ENCODE measurements at places on chromosomes 11 and 22.

GRCh38 chr22:30301995-30302809 lies 12.9 kb upstream of the CASTOR1 start:
- peak; percentile 49 for DNase-seq

- no peak for DNase-seq
These were observed 933 bp upstream of the DLAT start for GRCh38 chr11:112024178-112024772.

DNA sequence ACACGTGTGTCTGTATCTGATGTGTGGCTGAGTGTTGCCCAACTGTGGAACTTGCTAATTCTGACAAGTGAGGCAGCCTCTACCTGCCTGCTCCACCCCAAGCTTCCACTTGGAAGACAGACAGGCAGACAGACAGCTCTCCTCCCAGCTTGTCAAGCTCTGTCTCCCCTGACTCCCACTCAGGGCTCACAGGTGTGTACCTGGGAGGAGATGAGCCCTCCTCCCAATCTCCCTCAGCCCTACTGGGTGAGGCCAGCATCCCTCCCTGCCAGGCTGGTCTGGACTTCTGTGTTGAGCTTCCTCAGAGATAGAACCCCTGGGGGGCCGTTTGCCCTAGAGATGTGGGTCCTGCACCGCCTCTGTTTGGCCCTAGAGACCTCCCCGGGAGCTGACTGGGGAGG lies 1.0 kb upstream of the CHRM1 start:
- no peak for DNase-seq

GRCh38 chr11:1921574-1922141 lies 2.2 kb downstream of the TNNT3 start:
- no peak for DNase-seq

GRCh38 chr11:55942785-55943392 lies 6.7 kb upstream of the OR5I1 start:
- DNase-seq = no peak

GRCh38 chr11:11004069-11004468 lies 146.2 kb upstream of the ZBED5 start:
- DNase-seq = no peak

DNA sequence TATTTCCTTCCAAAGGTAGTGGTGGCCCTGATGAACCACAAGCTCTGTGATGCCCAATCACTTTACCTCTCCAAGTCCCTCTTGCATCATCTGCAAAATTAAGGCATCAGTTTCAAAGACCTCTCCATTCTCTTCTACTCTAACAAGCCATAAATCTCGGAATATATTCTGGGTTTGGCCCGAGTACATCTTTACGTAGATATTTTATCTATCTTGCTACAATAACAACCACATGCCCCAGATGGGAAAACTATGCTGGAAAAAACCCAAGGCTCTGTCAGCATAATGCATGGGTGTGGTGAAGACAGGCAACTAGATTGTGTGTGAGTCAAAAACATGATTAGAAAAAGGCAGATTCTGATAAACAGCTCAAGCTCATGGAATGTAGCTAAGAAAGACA lies 228.2 kb upstream of the BLID start:
- no peak for DNase-seq

- DNase-seq = no peak
These were observed 28.1 kb upstream of the KLHL35 start for GRCh38 chr11:75461151-75461550.

DNA sequence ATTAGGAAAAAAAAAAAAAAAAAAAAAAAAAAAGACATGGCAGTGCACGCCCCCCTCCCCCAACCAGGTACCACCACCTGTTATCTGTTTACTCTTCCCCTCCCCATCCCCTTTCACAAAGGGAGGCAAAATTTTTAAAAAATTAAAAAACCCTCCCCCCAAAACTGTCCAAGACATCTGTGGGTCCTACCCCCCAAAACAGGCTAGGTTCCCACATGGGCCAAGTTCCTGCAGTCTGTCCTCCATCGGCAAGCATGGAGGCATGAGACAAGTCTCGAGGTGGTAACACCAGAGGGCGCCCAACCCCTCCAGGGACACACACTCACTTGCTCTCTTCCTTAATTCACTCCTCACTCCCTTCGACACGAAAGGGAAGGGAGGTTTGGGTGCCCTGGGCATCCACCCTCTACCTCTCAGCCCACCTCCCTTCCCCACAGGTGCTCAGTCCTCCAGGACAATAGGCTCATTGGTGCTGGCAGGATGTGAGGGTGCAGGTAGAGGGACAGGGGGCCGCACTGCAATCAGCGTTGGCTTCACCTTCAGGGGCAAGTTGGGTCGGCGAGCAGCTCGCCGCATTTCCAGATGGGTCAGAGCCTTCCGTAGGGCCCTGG lies 2.2 kb upstream of the TUT1 start:
- DNase-seq = no peak

DNA sequence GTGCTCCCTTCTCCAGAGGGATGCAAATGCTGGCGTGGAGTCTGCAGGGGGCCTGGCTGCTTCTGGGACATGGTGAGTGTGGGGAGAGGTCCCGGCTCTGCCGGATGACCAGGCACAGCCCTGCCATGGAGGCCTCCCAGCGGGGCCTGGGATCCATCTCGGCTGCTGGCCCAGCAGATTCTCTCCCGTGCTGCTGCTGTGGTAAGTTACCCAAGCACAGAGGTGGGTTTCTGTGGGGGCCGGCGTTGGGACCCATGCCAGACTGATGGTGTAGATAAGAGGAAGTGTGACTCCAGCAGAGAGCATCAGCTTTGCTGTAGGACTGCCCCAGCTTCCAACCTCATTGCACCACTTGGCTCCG lies 147.5 kb upstream of the B3GAT1 start:
- DNase-seq = no peak

DNA sequence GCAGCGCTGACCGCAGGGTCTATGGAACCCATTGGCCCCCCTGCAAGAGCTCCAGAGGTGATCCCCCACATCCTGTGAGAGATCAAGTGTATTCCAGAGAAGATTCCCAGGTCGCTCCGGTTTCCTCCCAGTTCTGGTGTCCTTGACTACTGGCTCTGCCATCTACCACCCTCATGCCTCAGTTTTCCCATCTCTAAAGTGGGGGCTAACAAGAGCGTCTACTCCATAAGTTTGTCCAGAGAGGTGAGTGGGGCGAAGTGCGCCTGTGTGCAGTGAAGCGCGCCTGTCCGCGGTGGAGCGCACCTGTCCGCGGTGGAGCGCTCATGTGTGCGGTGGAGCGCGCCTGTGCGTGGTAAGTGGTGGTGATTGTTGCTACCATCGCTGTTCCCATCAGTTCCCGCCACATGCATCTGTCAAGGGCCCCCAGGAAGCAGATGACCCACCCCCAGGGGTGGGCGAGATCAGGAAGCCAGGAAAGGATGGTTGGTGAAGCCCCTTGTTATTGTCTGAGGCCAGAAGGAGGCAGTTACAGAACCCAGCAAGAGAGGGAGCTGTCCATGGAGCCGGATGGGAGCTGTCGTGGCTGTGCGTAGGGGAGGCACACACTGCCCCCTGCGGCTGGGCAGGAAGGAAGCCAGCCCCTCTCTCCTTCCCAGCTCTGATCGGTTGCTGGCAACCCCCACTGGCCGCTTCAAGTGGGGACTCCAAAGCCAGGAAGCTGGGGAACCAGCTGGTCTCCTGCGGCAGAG lies 73.2 kb upstream of the FGF3 start:
- DNase-seq = no peak

GRCh38 chr22:20268279-20269012 lies at the start of gene RTN4R:
Gene RTN4R, minus strand, starts transcription at chr22:20268318. Its CDS starts 226 bp downstream, at chr22:20268092.
- DNase-seq = peak; percentile 64

GRCh38 chr22:42286205-42286604 lies 15.8 kb upstream of the TCF20 start:
- no peak for DNase-seq

DNA sequence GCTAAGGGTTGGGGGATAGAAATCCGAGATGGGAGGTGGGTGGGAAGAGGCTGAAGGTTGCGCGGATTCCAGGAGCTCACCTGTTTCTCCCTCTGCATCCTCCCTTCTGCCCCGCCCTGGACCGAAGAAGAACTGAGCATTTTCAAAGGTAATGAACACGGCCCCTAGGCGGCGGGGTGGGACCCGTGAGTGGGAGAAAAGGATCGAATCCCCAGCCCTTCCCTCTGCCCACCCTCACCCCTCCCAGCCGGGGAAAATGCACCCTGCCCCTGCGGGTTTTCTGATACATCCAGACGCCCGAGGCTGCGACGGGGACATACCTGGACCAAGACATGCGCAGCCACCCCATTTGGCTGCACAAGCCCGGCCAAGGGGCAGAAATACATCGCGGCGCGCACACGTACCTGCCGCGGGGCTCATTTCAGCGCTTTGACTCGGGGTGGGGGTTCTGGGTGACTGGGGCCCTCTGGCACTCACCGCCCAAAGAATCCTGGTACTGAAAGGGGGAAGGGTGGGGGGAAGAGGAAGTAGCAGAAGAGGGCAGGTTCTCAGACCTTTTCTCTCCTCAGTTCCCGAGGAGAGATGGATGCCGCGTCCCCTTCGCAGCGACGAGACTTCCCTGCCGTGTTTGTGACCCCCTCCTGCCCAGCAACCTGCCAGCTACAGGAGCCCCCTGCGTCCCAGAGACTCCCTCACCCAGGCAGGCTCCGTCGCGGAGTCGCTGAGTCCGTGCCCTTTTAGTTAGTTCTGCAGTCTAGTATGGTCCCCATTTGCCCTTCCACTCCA lies 6.0 kb downstream of the VSIG2 start:
- DNase-seq = no peak

DNA sequence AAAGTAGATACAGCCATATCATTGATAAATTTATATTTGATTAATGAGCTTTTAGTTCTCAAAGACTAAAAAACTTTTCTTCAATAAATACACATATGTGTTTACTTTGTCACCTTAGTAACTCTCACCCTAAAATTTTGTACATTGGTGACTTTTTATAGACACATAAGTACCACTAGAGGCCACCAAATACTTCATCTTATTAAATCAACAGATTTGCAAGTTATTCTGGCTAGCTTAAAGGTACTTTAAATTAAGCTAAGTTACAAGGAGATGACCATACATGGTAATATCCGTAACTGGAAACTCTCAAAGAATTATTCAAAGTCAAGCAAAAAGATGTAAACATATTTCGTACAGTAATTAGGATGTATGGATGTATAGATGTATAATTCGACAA lies 112.2 kb downstream of the SBF2 start:
- DNase-seq = no peak

DNA sequence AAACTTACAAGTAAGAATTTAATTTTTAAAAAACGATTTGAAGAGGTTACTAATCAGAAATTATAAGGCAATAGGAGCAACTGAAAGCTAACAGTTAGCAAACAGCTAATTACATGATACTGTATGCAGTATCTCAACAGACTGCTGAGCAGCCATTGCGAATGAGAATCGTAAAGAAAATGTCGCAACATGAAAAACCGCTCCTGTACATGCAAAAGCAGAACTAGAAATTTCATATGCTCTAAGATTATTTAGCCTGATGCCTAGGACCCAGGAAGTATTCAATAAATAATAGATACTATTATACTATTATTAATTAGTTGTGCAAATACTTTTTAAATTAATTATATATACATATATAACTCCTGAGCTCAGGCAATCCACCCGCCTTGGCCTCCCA lies 48.7 kb upstream of the EP300 start:
- DNase-seq = no peak

DNA sequence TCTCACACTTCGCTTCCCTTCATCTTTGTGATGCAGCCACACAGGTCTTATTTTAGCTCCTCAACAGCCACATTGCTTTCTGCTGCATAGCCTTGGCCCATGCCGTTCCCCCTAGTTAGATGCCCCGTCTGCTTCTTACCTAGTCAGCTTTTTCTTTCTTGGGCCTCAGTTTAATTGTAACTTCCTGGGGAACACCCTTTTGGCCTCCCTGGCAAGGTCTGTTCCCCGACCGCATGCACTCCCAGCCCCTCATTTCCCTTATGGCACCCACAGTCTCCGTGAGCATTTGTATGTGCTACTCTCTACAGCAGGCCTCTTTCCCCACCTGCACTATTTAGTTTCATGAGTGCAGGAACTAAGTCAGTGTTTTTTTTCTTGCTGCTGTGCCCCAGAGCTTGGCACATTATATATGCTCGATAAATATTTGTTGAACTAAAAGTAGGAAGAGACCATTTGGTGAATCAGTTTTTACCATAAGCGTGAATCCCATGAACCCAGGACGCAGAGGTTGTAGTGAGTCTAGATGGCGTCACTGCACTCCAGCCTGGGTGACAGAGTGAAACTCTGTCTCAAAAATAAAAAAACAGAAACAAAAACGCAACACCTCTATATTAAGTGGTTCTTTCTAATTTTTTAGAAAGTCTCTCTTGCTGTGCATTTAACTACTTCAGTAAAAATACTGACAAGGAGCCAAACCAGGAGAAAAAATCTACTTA lies 38.5 kb downstream of the TNRC6B start:
- DNase-seq = no peak

- no peak for DNase-seq
These were observed 632.9 kb upstream of the CADM1 start for GRCh38 chr11:116136987-116137674.

DNA sequence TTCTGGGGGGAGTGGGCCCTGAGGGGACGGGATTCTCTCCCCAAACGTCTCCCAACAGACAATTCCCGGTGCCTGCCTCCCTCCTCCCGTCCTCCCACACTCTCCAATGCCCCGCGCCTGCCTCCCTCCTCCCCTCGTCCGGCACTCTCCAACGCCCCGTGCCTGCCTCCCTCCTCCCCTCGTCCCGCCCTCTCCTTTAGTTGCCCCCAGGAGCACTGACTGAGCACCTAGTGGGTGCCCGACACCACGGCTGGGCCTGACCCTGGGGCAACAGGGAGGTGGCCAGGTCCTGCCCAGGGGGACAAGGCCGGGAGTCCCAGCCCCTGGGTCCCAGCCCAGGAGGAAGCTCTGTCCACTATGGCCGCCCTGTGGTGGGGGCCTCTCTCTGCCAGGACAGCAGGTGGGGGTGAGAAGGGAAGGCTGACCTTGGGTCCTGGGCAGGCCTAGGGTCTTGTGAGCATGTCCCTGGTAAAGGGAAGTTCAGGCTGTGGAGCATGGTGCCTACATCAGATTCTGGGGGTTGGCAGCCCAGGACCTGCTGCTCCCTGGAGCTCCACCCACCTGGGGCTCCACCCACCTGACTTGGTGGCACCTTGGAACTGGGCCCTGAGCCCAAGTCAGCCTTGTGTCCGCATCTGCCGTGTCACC lies 942.3 kb downstream of the BRD1 start:
- DNase-seq = no peak

DNA sequence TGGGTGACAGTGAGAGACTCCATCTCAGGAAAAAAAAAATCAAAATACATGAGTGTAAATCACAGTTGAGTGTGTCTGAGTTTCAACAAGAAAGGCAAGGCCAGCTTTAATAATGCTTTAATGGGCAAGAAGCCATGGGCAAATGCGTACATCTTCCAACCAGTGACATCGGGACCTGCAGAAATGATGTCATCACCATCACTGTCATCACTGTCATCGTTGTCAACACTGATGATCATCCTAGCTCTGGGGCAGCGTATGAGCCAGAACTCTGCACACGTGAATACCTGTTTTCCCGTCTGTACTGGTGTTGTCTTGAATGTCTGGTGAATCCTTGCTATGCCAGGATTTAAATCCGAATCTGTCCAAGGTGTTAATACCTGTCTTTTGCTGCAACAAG lies 712.5 kb downstream of the BRD1 start:
- DNase-seq = no peak

DNA sequence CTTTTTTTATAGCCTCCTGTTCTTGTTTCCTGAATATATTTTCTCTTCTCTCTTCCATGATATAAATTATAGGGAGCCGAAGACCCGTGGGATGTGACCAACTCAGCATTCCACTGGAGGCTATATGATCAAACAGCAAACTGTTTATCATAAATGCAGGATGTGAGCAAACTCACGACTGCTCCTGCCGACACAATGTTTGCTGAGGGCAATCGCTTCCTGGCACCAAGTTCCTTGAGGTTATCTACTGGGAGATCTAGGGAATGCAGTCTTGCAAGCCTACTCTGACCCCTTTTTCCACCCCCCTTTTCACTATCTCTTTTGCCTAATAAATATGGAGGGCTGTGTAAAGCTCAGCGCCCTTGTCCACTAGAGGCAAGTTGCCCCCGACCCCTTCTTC lies 13.5 kb upstream of the PLAAT4 start:
- DNase-seq = no peak

Measured in activated B cell treated with CpG ODN at 0.5 μM for 24 hours (primary cell).